ENCODE measurements at places on chromosomes 5 and 9. TPM values are rescaled to one million over a fixed set of nuclear protein-coding genes. Genes with fewer than 3 reads are reported as not detected.

The SOWAHA gene
- total RNA-seq = not detected

The ZNF366 gene
- not detected for total RNA-seq

The ALDH7A1 gene
- total RNA-seq = 130 TPM

The EDIL3 gene
- total RNA-seq = 470 TPM

The PPP1R26 gene
- total RNA-seq = 19.5 TPM

The PCDHB5 gene
- total RNA-seq = 7.5 TPM

The OTP gene
- total RNA-seq = not detected

The FSTL4 gene
- not detected for total RNA-seq

The CTNND2 gene
- 2.5 TPM for total RNA-seq

The PCDHGA9 gene
- total RNA-seq = 1.9 TPM

The SLC45A2 gene
- not detected for total RNA-seq

The FAM169A gene
- 2.7 TPM for total RNA-seq

The CPLANE1 gene
- total RNA-seq = 31.4 TPM

The PFN3 gene
- total RNA-seq = not detected

The ARHGEF39 gene
- 0.86 TPM for total RNA-seq

The PCDHGA4 gene
- total RNA-seq = 0.27 TPM

The LCN1 gene
- not detected for total RNA-seq

The SLIT3 gene
- 40.2 TPM for total RNA-seq

The TSSK1B gene
- 0.42 TPM for total RNA-seq

The PTGDS gene
- 123 TPM for total RNA-seq

The CCNO gene
- total RNA-seq = 0.34 TPM

The SLC27A6 gene
- total RNA-seq = 0.26 TPM

The CDC25C gene
- total RNA-seq = 1.9 TPM

The GRXCR2 gene
- not detected for total RNA-seq

The SNCAIP gene
- 4.2 TPM for total RNA-seq

Measured in osteocyte (in vitro differentiated cells).